ENCODE measurements at places on chromosomes 1 and 21.

DNA sequence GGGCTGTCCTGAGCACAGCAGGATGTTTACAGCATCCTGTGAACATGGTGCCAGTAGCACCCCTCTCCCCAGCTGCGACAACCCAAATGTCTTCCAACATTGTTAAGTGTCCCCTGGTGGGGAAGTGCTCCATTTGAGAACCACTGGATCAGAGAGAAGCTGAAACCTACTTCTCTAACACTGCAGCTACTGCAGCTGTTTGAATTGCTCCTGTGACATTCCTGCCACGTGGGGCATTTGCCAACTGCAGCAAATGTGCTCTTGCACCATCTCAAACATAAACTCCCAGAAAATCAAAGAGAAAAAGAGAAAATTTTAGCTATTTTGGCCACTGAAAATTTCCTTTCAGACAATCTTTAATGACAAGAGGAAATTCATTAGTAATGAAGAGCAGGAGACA, 11.0 kb downstream of the SLC2A5 start:
- DNase-seq = no peak

DNA sequence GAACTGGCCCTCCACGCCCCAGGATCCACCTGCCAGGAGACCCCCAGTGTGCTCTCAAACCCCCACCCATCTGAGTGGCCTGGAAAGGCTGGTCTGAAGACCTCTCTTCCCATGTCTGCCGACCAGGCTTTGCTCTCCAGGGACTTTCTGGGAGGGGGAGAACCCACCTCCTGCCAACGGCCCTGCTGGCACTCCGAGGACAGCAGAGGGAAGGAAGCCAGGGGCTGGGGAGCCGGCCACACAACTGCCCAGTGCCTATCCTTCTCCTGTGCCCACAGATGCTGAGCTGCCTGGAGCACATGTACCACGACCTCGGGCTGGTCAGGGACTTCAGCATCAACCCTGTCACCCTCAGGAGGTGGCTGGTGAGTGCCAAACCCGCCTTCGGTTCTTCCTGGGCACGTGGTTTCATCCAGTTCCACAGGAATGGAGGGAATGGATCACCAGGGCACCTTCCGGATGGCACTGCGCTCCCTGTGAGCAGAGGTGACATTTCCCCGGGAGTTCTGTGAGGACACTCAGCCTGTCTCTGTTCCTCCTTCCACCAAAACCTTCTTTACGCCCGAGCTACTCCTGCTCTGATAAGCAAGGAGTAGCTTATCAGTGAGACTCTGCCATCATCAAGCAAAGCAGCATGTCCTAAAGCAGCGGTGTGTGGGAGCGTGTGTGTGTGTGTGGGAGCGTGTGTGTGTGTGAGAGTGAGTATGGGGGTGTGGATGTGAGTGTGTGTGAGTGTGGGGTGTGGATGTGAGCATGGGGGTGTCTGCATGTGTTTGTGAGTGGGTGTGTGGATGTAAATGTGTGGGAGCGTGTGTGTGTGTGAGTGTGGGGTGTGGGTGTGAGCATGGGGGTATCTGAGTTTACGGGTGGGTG, 105.5 kb downstream of the PDE9A start:
- no peak for DNase-seq

GRCh38 chr1:217393896-217394295, 237.0 kb downstream of the GPATCH2 start:
- DNase-seq = no peak

DNA sequence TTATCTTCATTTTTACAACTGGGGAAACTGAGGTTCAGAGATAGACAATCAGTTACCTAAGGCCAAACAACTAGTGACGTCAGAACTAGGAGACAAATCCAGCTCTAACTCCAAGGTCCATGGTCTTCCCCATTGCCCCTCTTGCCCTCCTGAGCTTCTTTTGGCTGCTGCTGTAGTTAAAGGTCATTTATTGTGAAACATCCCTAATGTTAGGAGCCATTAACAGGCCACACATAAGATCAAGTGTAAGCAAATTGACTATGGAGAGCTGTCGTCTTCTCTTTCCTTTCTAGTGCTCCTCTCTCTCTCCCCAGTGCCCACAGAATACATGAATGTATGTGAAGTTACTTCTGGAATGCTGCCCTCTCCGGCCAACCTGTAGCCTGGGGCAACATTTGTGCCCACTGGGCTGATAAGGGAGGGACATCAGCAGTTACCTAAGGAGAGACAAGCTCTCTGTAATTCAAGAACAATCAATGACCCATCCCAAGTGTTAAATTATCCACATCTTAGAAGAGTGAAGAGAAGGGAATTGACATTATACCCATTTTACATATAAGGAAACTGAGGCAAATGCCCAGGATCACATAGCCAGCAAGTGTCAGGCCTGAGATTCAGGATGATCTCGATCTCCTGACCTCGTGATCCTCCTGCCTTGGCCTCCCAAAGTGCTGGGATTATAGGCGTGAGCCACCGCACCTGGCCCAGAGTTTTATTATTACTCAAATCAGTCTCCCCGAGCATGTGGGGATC, 40.1 kb downstream of the PTAFR start:
- no peak for DNase-seq

GRCh38 chr1:184366997-184367396, 19.8 kb upstream of the C1orf21 start:
- no peak for DNase-seq

- DNase-seq = no peak
Observed at GRCh38 chr1:193471981-193472380, 285.6 kb upstream of the B3GALT2 start.

- DNase-seq = no peak
Observed at GRCh38 chr1:228109962-228110488, 926 bp upstream of the MRPL55 start.

Measured in esophagus squamous epithelium (tissue), 5 donors.